ENCODE measurements at places on chromosomes 2 and 18.

DNA sequence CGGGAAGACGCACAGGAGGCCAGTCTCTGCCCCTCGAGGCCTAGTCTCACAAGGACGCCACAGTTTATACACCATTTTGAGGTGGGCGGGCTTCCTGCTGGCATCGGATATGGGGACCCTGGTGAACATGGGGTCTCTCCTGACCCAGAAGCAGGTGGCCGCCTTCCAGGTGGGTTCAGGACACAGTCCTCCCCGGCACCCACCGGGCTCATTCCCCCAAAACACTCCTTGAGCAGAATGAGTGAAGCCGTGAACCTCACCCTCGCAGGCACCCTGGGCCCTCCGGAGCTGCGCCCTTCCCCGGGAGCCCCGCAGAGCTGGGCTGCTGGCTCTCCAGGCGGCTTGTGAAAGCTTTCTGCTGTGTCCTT is 6.5 kb downstream of the NFATC1 start:
- no peak for DNase-seq

- no peak for DNase-seq
Measured at GRCh38 chr2:235847576-235847975, 320.6 kb downstream of the GBX2 start.

- no peak for DNase-seq
Measured at GRCh38 chr2:85357736-85358135, 3.2 kb downstream of the ELMOD3 start.

DNA sequence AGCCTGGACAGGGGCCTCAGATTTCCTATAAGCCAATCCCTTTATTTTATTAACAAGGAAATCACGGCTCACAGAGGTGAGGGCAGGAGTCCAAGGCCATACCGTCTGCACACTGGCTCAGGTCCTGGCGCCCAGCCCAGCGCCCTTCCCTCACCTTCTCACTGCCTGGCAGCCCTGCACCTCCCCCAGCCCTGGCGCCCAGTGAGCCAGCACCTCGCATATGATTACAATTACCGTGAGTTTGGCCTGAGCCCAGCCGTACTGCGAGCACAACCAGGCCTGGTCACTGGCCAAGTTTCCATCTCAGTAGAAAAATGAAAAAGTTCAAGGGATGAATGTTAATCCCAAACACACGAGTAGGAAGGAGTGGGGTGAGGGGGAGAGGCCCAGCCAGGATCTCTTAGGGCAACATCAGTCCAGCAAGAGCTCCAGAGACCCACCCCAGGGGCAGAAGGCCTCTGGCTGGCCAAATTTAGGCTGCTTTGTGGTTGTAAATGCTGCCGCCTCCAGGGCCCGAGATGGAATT is 68.4 kb downstream of the MCFD2 start:
- DNase-seq = peak; percentile 93

GRCh38 chr2:237700512-237701032 is 73.2 kb downstream of the LRRFIP1 start:
- no peak for DNase-seq

GRCh38 chr18:9808295-9809241 is 77.2 kb upstream of the TXNDC2 start:
- DNase-seq = no peak

- peak; percentile 71 for DNase-seq
Measured at GRCh38 chr18:58313491-58314032, 269.5 kb downstream of the NEDD4L start.
